Activated CD4-positive, alpha-beta T cell treated with anti-CD3 and anti-CD28 coated beads, Interleukin-2, amount 50 U/mL, for 16 hours (primary cell): ENCODE measurements at places on chromosomes 3 and 15.
A peak's percentile ranks its signal among the peaks of the same experiment; 100 is the strongest.

DNA sequence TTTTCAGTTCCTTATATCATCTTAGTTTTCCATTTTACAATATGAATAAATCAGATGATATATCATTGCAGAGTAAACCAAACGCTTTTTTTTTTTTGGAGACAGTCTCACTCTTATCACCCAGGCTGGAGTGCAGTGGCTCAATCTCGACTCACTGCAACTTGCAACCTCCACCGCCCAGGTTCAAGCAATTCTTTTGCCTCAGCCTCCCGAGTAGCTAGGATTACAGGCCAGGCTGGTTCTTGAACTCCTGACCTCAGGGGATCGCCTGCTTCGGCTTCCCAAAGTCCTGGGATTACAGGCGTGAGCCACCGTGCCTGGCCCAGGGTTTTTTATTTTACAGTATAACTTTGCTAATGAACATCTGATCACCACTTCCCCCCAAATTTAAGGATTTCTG is 5.9 kb upstream of the EBLN2 start:
- no peak for DNase-seq

DNA sequence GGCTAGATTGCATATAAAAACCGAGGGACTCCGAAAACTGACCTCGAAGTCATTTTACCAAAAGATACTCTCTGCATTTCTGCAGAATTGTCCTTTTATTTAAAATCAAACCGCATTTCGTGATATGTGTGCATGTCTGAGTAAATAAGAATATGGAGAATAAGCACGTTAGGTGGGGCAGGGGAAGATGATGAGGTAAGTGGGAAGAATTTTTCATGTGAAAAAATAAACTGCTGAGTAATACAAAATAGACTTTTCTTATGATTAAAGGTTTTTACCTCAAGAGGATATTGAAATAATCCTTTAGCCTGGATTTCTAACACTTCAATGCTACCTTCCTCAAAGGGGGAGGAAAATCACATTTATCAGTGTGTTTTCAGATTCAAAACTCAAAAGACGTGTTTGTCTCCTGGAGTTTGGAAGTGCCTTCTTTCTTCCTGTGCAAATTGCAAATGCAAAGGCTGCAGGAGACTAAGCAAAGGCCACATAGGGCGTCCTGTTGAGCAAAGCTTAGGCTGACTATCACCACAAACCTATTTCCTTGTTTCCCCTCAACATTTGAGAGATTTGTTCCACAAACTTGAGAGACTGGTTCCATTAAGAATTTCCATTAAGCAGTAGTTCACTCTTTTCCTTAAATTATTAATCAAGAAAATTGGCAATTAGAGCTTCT is 813.5 kb downstream of the MCTP2 start:
- no peak for DNase-seq

GRCh38 chr3:189272500-189273119 is 100.8 kb downstream of the TPRG1 start:
- peak; percentile 54 for DNase-seq

DNA sequence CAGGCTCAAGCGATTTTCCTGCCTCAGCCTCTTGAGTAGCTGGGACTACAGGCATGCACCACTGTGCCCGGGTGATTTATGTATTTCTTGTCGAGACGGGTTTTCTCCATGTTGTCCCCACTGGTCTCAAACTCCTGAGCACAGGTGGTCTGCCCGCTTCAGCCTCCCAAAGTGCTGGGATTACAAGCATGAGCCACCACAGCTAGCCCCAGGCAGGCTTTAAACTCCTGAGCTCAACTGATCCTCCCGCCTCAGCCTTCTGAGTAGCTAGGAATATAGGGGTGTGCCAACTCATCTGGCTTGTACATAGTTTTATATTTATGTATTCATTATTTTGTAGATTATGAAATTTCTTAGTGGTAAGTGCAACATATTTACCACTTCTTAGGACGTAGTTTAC is 198.8 kb upstream of the MCTP2 start:
- no peak for DNase-seq

- DNase-seq, result no peak
These were observed 38.1 kb downstream of the PLSCR2 start for GRCh38 chr3:146431240-146431639.

DNA sequence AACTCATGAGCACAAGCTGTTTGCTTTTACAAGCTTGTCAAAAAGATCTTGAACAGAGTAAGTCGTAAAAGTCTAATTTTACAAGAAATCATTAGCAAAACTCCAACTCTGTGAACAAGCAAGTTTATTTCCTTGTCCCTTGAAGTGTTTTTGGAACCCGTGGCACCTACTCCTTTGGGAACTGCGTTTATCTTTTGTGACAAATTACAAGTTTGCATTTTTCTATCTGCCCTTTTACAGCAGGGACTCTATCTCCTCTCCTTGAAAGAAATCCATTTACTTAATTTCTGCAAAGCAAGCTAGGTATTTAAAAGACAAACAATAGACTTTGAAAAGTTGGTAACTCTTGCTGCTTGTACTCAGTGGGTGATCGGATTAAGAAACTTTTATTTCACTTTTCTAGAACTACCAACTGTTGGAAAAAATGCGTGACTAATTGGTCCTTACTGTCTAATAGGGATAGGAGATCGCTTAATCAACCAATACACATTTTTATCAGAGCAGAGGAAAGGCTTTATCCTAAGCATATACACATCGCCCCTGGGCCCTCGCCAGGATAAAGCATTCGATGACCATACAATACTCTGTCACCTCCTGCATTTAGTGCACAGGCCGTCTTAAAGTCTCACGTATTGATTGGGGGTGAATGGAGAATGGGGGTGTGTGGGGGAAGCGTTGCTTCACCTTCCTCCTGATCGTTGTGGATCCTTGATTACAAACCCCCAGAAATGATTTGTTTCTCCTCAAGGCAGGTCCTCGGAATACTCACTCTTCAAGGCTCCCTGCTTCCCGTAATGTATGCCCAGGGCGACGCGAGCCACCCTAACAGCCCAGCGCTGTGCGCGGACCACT is 1.7 kb downstream of the PRTG start:
- no peak for DNase-seq

DNA sequence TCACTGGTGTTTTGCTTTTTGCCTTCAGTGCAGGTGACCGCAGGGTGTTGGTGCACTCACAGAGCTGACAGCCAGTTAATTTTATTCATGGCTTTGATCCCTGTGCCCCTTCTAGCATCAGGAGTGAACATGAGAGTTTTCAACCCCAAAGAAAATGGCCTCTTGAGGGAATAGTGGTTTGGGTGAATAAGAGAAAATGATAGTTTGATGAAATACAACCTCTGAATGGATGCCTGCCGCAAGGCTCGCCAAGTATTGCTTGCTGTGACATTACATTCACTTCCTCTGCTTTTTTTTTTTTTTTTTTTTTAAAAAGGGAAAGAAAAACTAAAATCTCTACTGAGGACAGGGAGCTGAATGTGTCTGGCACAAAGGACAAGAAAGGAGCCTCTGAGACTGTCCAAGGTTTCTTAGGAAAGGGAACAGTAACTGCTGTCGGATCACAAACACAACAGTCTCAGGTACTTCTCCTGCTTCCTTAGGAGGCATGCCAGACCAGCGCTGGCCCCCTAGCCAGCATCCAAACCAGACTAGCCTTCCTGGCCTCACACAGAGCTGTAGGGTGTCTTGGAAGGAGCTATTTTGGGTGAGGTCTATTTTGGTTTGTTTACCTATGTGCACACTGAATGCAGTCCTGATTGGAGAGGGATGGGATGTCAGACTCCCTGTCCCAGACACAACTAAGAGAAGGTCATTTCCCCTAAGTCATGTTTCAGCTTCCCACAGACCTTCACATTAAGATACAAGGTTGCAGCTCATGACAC is 29.0 kb downstream of the CCDC80 start:
- DNase-seq, result no peak
